NK-92 treated with Interleukin-12 subunit alpha and Interleukin-12 subunit beta, amount 100 ng/mL, for 24 hours (cell line): ENCODE measurements at places on chromosomes 3 and 15.

DNA sequence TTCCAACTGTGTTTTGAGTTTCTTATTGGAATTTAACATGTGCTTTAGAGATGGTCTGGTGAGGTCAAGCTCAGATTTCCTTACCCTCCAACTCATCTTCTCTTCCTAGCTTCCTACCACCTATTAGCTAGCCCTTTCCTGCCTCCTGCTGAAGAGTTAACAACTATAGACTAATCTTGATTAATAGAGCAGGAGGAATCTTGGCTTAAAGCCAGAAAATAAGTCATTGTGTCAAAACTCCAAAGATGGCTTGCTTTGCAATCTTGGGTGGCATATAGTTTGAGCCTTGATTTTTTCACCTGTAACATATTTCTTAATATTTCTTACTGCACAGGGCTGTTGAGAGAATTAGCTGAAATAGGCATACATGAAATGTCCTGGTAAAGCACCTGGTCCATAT is 27.3 kb downstream of the BCL2L10 start:
- no peak for DNase-seq

GRCh38 chr3:50580683-50581458 is 11.5 kb downstream of the HEMK1 start:
- DNase-seq = no peak

- no peak for DNase-seq
These were observed 1101.4 kb downstream of the ROBO2 start for GRCh38 chr3:78141269-78141668.

GRCh38 chr15:60215225-60215963 is 182.4 kb downstream of the ANXA2 start:
- DNase-seq = no peak

- no peak for DNase-seq
These were observed 291.5 kb upstream of the ARHGEF26 start for GRCh38 chr3:153829606-153830170.

DNA sequence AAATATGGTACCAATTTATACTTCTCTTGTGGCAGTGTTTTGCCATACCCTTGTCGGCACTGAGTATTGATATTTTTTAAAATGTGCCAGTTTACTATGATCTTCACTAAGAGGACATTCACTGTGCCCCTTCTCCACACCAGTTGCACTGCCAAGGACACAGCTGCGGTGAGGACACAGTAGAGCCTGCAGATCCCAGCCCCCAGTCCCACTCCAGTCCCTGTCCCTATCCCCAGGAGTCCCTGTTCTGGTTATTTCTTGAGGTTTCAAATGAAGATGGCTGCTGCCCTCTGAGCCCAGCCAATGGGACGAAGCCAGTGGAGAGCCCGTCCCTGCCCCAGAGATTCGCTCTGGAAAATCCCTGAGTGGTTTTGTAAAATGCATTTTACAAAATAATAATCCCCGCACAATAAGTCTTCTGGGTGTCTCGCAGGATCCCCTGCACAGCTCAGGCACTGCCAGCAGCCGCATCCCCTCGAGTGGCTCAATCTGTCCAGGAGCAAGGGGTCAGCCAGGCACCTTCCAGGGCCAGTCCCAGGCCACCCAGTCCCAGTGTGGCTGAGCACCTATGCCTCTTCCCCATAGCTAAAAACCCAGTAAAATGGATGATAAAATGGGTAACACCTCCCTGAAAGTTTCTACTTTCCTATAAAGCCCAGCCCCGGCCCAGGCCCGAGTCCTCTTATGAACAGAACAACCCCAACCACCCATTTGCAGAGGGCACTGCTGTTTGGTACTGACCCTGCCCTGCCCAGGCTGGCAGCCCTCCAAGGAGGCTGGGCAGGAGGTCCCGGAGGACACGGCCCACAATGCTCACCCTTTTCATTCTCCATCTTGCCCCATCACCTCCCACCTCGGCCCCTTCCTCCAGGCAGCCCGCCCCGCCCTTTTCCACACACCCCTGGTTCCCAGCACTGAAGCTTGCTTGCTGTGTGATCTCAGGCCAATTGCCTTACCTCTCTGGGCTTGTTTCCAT is 91.1 kb downstream of the VGLL4 start:
- no peak for DNase-seq

DNA sequence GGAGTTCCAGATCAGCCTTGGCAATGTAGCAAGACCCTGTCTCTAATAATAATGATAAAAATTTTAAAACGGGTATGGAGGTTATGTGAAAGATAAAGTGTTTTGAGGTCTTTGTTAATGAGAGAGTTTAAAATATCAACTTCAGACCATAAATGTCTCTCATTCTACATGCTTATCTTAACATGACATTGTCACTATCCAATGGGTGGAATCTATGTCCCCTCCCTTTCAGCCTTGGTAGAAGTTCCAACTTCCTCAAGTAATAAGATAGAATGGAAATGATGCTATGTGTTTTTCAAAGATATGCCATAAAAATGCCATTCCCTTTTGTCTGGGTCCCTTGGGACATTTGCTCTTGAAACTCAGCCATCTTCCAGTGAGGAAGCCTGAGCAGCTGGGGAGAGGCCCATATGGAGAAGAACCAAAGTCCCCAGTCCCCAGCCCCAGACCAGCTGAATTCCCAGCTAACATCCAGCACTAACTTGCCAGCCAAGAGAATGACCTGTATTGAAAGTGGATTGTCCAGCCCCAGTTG is 17.0 kb downstream of the RPSA start:
- DNase-seq = no peak

- DNase-seq = no peak
These were observed 26.7 kb downstream of the SLC2A2 start for GRCh38 chr3:170999737-171000242.

DNA sequence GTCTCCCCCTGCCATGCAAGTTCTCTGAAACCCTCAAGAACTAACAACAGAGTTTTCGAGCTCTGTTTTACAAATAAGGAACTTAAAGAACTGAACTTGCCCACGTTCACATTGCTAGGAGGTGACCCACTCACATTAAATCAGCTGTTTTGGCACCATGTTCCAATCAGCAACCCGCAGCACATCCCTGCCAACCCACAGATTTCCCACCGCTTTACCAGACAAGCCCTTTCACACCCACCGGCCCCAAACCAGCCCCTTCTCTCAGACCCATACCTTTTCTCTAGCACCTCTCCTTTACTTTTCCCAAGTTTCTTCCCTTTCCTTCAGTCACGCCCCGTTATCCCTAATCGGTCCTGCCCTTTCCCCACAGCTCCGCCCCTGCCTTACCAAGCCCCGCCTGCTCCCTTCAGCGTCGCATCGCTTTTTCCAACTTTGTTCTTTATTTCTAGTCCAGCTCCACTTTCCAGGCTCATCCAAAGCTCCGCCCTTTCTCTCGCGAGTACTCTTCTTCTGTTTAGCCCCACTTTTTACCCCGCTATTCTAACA is 804 bp upstream of the BRPF1 start:
- no peak for DNase-seq

DNA sequence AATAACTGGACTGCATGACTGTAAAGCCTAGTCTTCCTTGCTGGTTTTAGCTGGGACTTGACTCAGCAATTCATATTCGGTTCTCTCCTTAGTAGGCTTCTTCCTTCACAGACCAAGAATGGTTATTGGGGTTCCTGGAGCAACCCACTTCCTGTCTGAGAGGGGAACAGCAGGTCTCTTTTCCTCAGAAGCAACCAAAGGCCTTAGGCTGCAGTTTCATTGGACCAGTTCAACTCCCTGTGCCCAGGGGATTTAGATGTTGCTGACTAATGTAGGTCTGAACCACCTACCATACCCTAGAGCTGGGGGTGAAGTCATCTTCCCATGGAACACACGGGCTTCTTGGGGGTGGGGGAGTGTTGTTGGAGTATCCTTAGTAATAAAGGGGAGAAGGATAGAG is 84.0 kb upstream of the SKOR1 start:
- no peak for DNase-seq

DNA sequence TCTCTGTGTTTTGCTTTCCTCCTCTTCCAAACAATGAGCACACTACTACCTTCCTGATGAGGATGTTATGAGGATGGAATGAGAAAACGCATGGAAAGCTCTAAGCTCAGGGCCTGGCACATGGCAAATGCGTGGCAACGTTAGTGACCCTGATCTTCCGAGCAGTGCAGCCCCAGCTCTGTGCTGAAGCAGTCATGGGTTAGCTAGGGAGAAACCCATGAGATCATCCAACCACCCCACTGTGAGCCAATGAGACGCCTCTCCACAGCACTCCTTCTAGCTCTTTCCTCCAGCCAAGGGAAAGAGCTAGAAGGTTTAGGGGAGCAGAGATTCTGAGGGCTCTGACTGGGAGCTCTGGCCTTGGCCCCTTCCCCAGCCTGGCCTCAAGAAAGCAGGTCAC is 4.5 kb downstream of the CPN2 start:
- DNase-seq = no peak

DNA sequence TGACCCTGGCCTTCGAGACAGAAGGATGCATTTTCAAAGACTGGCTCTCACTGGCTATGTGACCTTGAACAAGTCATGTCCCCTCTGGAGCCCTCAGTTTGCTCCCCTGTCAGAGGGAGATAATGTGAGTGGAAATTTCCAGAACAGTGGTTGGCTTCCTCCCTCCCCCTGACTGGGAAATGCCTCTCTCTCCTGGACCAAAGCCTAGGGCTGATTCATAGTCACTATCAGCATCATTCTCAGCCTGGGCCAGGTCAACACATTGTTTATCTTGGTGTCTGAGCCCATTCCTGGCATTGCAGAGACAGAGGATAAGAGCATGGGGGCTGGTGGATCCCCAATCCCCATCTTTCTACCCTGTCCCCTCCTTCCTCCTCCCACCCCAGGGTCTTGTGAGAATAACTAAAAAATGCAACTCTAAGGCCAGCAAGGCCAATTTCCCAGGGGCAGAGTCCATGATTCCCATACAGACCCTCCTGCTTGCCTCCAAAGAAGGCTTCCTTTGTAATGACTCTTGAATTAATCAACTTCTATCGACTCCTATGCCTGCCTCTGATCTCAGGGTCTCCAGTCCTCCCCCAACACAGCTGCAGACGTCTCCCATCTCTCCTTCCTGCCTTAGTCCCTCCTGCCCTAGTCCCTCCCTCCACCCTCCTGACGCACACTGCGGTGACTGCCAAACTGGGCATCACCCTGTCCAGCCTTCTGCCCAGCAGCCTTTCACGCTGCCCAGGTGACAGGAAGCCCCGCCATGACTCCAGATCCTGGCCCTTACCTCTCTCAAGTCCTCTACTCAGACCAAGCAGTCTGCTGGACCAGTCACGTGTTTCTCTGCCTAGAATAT is 35.4 kb upstream of the CORO2B start:
- no peak for DNase-seq

- no peak for DNase-seq
These were observed 486 bp downstream of the LSG1 start for GRCh38 chr3:194671511-194671899.

- no peak for DNase-seq
These were observed 603.0 kb upstream of the ROBO2 start for GRCh38 chr3:76436894-76437293.

DNA sequence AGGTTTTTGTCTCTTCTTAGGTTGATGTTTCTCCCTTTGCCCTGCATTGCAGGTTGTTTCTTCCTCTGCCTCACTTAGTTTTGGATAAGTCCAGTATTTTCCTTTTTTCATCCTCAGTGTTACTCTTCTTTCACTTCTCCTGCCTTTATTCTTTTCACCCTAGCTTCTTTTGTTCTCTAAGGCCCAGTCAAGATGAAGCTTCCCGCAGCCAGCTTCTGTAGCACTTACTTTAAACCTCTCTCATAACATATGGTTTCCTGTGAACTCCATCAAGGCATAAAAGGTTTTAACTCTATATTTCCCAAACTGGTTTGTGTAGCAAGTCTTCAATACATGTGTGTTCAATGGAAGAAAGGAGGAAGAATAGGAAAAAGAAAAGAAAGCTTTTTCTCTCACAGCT is 54.1 kb downstream of the TP63 start:
- DNase-seq = no peak

GRCh38 chr3:71232895-71233294 is 350.6 kb downstream of the FOXP1 start:
- no peak for DNase-seq

GRCh38 chr3:52481819-52482521 is 13.2 kb upstream of the STAB1 start:
- DNase-seq = no peak

DNA sequence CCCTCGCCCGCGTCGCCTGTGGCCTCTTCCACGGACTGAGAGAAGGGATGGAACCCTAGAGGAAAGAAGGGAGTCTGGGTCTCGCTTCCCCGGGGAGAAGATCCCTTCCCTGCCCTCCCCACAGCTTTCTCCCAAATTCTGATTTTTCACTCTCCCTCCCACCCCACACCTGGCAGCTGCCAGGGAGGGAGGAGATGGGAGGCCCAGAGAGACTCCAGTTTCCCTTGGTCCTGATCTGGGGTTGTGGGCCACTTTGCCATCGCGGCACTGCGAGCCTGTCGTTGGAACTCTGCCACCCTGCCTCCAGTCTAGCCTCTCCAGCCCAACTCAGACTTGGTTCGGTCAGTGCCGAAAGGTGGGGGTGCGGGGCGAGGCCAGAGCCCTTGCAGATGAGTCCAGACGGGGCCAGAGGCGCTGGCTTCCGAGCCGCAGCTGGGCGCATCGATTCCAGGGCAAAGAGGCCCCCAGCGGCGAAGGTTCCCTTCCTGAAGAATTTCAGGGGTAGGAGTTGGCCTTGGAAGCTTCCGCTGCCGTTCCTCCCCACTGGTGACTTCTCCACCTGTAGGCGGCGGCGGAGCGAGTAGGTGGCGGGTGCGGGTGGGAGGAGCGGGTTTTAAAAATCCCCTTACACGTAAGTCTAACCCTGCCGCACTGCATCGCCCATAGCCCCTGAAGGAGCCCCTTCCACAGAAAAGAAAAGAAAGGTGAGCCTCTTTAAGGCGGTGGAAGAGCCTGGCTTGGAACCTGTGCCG is 5.2 kb downstream of the WNT5A start:
- DNase-seq = no peak

DNA sequence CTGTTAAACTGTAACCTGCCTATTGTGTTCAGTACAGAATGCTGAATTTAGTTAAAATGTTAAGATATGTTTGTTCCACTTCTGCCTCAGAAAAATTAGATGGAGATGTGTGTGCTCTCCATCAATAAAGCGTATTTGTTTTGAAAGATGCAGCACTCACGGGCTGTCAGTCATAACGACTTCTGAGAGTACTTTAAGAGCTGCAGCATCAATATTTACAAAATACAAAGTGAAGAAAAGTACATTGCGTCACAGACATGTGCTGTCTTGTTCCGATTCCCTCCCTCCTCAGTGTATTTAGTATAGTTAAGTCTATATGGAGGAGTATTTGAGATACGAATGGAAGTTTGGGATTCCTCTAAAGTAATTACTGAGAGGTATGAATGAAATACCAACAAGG is 166.6 kb downstream of the BBX start:
- no peak for DNase-seq

DNA sequence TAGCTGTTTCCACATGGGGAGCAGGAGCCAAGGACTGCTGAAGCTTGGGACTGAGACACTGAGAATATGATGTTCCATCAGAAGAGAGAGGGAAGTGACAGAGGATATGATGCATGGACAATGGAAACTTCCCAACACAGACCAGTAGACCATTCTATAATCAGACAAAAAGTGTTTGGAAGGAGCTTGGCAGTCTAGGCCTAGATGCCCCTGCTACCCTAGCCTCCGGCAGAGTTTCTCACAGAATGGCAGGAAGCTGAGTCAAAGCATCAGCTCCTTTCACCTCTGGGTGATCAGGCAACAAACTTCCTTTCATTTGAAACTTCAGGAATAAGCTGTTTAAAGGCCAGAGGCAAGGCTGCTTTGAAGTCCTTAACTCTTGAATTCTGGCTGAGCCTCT is 222.0 kb downstream of the NEK10 start:
- no peak for DNase-seq

- DNase-seq = no peak
These were observed 121.3 kb upstream of the WNT7A start for GRCh38 chr3:14001136-14001535.

- DNase-seq = no peak
These were observed 1.8 kb downstream of the ACAP2 start for GRCh38 chr3:195441051-195441450.
